ENCODE measurements at places on chromosomes 5 and 9.

GRCh38 chr9:121489344-121489743 is 10.3 kb downstream of the GGTA1 start:
- DNase-seq, result no peak

DNA sequence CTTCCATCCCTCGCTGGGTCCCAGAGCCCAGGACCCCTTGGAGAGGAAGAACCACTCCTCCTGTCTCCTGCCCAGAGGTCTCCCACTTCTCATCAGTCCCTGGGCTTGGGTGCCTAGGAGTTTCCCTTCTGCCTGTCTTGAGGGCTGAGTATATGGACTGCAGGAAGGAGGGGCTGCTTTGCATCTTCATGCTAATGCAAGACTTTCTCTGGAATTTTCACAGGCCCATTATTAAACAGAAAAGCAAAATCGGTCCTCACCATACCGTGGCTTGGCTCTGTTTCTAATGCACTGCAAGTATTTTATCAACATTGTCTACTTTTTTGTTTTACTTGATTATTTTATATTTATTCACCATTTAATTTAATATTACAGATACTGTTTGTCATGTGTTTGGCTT is 34.5 kb downstream of the TRIO start:
- no peak for DNase-seq

DNA sequence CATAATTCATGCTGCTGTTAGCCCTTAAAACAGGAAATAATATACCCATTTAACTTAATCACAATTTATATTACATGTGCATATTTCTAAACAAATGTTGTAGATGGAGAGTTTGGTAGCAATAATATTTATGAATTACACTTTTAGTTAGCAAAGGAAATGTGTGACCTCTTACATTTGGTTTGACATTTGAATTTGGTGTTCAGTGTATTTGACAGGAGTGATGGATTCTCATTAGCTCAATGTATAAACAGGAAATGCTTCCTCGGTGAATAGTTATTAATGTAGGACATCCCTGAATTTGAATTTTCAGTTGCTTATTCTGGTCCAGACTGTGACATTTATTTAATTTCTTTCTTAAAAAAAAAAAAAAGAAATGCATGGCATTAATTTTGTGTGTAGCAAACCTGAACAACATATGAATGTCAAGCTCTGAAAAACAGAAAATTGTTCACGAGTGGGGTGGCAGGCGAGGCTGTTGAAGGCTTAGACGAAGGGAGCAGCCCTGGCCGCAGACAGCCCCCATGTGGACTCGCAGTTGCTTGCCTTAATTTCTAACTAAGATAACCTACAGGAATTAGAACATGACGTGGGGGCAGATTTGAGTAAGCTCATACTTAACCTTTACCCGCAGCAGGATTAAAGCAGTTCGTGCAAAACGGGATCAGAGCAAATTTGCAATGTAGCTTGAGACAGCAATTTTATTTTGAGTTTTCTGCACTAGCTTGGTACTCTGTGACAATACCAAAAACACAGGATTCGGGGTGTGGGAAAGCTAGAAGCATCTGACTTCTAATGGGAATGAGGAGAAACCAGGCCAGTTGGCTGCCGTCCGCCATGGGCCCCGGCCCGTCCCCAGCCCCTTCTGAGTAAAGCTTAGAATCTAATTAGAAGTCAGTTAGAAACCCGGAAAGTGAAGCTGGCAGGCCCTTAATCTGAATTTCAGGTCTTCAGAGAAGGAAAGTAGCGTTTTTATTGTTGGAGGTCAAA is 134.3 kb downstream of the MACROH2A1 start:
- DNase-seq, result no peak

GRCh38 chr5:83568186-83568585 is 96.6 kb downstream of the VCAN start:
- DNase-seq, result no peak
